ENCODE measurements at places on chromosomes 2 and 18.
A peak's percentile ranks its signal among the peaks of the same experiment; 100 is the strongest.

- DNase-seq, result no peak
Observed at GRCh38 chr18:34729740-34730355, 19.8 kb downstream of the DTNA start.

- DNase-seq, result no peak
Observed at GRCh38 chr18:49811151-49811938, 2.0 kb downstream of the ACAA2 start.

DNA sequence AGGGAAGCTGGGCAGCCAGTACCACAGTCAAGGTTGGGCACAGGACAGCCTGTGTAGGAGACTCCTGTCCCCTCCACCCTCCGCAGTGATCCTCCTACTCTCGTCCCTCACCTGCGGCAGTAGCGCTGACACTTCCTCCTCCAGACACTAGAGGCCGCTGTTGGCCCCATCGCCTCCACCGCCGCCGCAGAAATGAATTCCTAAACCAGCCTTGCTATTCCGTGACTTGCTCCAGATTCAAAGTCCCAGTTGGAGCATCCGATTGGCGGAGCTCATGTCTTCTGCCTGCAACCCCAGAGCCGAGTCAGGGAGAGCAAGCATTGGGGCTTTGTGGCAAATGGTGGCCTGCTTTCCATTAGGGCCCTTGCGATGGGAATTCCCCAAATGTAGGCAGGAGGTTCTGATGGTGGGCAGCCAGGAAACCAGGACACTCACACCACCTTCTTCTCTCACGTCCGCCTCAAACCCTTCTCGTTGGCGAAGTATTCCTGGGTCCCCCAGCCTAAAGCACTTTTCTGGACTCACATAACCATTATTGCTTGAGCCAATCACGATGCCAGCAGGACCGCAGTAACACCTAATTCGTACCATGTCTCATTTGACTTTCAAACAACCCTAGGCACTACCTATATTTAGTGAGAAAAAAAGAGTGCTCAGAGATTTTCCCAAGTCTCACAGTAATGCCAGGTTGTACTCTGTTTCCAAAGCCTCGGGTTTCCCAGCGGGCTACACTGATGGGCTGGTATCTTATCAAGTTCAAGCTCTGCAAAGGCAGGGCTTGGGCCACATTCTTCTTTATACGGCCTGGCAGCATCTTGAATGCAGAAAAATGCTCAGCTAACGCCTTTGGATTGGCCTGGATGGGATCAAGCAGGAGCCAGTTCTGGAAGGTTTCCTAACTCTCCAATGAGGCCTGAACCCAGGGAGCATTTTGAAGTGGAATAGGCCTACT, 1.2 kb upstream of the DNAJB2 start:
- peak; percentile 80 for DNase-seq

- DNase-seq, result no peak
Observed at GRCh38 chr2:96767135-96767871, 6.6 kb downstream of the CNNM4 start.

DNA sequence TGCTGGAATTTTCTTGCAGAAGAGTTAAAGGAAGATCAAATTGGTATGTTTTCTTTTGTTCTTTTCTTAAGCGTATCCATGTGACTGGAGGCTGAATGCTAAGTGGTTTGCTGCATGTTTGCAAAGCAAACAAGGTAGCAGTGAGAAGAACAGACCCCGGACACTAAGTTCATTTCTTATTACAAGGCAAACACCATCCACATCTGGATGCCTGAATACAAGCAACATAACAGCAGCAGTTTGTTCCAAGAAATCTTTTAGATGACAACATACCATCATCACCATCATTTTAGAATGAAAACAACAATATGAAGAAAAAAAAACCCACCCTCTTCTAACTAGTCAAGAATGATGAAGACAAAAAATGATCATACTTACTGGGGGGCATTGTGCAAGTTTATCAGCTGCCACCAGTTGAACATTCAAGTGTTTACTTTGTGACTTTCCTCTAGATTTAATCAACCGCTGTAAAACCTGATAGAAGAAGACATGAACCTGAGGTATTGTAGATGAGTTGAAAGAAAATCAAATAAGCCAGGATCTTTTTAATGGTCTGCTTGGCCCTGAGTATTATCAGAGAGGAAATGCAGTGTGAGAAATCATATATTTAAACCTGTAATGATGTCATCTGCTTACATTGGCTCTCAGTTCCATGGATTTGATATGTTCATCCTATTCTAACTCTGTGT, 25.0 kb upstream of the ARL5A start:
- DNase-seq, result no peak

DNA sequence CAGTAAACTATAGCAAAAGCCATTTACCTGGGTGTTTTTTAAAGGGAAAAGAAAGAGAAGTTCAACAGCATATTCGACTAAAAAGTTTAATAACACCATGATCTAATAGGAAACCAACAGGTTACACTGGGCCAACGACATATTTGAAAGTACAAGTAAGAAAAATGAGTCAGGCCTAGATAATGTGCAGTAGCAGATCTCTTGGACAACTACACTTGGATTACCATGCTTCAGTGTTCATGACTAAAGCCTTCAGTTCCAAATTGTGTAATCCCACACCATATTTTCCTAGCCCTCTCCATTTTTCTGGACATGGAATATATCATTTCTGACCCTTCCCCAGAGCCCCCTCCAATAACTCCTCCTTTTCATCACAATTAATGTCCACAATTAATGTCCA, 39.1 kb upstream of the FIGN start:
- peak; percentile 91 for DNase-seq

GRCh38 chr2:85998071-85998991, 107.4 kb downstream of the POLR1A start:
- peak; percentile 56 for DNase-seq

DNA sequence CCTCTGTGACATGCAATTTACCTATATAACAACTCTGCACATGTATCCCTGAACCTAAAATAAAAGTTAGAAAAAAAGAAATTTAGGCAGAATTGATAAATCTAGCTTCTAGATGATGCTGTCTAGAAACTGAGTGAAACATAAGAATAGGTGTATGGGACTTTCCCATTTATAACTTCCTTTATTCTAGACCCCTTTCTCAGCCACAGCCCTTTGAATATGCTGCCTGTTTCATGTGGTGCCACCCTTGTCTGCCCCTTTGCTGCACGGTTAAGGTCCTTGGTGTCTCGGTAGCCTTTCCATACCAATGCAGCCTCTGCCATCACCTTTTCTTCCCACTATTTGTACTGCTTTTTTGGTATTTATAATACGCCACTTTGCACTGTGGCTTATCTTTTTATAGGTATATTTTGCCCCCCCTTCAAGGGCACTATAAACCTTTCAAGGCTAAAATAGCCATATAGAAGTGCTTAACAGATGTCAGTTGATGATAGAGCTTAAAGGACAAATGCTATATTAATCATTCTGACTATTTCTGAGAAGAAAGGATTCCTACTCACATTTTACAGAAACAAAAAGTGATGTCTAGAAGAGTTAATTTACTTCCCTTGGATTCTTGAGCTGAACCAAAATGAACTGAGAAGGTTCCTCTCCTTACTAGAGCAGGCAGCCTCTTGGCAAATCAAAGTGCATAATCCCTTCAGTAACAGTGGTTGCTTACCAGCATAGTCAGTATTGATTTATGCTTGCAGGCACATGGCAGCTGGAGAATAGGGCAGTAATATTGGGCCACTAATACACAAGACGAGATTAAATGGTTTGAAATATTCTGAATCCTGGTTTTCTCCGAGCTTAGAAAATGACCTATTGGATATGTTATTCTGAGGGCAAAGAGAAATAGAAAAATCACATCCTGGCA, 88.1 kb upstream of the CYP26B1 start:
- DNase-seq, result no peak

- peak; percentile 4 for DNase-seq
Observed at GRCh38 chr2:6793371-6793770, 72.3 kb downstream of the CMPK2 start.

GRCh38 chr2:100334929-100335328, 12.6 kb upstream of the LONRF2 start:
- no peak for DNase-seq

GRCh38 chr18:21459706-21460286, 140.7 kb downstream of the ESCO1 start:
- DNase-seq, result no peak

GRCh38 chr2:33645861-33646260, 46.8 kb upstream of the FAM98A start:
- DNase-seq, result peak; percentile 1

DNA sequence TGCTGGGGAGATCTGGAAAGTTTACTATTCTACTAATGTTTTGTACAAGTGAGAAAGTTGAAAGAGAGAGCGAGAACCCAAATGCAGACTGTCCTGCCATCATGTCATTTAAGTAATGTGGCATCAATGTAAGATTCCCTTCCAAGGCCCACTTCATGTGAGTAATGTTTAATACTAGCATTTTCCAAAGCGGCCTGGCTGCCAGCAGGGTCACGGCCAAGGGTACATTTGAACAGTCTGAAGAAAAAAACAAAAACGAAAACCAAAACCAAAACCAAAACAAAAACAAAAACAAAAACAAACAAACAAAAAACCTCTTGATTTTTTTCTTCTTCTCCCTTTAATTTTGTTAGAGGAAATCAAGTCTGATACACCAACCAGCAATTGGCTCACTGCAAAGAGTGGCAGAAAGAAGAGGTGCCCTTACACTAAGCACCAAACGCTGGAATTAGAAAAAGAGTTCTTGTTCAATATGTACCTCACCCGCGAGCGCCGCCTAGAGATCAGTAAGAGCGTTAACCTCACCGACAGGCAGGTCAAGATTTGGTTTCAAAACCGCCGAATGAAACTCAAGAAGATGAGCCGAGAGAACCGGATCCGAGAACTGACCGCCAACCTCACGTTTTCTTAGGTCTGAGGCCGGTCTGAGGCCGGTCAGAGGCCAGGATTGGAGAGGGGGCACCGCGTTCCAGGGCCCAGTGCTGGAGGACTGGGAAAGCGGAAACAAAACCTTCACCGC, 2.2 kb downstream of the HOXD10 start:
- DNase-seq, result peak; percentile 50

GRCh38 chr2:148493822-148494563, 150.6 kb upstream of the EPC2 start:
- DNase-seq, result no peak

DNA sequence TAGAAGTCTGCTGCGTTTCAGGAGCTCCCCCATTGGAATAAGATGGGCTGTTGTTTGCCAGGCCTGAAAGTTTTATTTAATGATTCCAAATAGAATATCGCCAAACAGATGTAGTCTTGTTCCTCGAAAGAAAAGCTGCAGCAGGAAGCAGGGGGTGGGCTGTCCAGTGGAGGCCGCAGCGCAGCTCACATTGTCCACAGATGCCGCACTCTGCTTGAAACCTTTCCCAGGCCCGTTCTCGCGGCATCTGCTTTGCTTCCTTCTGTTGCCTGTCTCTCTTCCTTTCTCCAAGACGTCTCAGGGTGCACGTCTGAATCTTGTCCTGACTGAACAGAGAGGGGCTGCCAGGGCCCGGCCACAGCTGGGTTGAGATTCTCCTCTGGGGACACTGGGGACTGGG, 12.4 kb upstream of the IGFBP2 start:
- peak; percentile 62 for DNase-seq

- DNase-seq, result peak; percentile 90
Observed at GRCh38 chr2:68044099-68044498, 18.7 kb downstream of the C1D start.

GRCh38 chr2:122384768-122385333, 629.4 kb downstream of the TSN start:
- DNase-seq, result no peak

Data from fibroblast of mammary gland (primary cell).